ENCODE measurements at places on chromosomes 12 and 14.
A peak's percentile ranks its signal among the peaks of the same experiment; 100 is the strongest.

GRCh38 chr14:99605299-99605961 is 1.4 kb upstream of the CCDC85C start:
- no peak for DNase-seq

DNA sequence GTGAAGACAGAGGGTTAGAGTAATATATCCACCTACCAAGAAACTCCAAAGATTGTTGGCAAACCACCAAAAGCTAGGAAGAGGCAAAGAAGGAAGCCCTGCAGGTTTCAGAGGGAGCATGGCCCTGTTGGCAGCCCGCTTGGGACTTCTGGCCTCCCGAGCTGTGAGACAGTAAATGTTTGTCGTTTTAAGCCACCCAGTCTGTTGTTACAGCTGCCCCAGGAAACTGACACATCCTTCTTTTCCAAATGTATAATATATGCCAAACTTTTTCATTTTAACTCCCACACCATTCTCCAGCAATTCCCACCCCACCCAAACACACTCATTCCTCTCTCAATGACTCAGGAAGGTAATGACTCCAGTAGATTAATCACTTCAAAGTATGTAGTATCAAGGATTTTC is 74.0 kb downstream of the RPS29 start:
- DNase-seq, result no peak

DNA sequence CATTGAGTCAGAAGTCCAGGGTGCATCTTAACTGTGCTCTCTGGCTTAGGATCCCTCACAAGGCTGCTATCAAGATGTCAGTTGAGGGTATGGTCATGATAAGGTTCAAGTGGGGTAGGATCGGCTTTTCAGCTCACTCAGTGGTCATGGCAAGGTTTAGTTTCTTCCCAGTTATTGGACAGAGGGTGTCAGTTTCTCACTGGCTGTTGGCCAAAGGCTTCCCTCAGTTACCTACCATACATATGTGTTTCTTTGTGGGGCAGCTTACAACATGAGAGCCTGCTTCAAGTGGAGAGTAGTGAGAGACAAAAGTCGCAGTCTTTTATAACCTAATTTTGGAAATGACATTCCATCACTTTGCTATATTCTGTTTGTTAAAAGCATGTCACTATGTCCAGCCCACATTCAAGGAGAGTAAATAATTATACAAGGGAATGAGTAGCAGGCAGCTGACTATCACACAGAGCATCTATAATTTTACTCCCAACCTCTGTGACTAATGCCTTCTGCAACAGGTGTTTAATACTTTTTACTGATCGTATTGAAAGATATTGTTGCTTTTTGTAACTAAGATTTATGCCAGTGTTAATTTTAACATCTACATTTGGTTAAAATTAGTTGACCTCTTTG is 572.8 kb upstream of the FBXO33 start:
- no peak for DNase-seq

DNA sequence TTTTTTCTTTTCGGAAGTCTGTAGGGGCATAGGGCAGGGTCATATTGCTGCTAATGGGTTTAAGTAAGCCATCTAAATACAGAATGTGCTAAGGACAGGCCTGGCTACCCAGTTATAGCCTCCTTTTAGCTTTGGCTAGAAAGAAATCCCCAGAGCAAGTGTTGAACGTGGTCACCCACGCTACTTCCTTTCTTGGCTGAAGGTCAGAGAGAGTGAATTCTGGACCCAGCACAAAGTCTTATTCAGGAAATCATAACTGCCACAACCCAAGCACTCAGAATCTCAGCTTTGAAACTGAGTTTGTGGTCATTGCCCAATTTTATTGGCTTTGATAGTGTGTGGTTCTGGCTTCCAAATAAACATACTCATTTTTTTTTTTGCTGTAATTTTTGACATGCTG is 542.1 kb upstream of the ATP2B1 start:
- DNase-seq, result no peak

DNA sequence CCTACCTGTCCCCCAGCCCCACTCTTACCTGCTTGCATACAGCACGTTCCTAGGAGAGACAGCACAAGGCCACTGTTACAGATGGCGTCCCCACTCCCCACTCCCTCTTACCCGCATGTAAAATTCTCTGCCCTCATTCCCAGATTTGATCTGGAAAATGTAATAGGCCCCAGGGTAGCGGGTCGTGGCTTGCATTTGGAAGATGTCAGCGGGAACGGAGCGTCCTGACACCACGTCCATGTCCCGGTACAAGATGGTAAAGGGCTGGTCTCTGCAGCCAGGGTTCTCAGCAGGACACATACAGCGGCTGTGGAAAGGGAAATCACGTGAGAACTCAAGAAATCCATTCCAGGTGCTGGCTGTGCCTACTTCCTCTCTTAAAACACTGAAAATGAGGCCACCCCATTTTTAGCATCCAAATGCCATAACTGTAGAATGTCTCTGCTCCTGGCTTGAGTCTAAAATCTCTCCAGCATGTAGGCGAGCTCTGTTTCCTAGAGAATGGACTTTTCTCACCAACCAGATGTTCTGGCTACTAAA is 10.1 kb upstream of the TC2N start:
- no peak for DNase-seq

- DNase-seq, result no peak
These were observed 885 bp upstream of the PALS1 start for GRCh38 chr14:67240168-67240932.

DNA sequence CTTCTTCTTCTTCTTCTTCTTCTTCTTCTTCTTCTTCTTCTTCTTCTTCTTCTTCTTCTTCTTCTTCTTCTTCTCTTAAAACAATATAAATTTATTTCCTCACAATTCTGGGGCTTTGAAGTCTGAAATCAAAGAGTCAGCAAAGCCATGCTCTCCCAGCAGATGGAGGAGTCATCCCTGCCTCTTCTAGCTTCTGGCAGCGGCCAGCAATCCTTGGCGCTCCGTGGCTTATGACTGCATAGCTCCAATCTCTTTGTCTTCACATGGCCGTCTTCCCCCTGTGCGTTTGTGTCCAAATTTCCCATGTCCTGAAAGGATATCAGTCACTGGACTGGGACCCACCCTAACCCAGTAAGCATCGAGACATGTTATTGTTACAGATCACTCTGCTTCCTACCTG is 22.9 kb downstream of the KCNA1 start:
- no peak for DNase-seq

GRCh38 chr12:127767656-127768055 is 499.3 kb upstream of the TMEM132C start:
- DNase-seq, result no peak

GRCh38 chr12:92051441-92051840 is 94.2 kb downstream of the BTG1 start:
- DNase-seq, result no peak

DNA sequence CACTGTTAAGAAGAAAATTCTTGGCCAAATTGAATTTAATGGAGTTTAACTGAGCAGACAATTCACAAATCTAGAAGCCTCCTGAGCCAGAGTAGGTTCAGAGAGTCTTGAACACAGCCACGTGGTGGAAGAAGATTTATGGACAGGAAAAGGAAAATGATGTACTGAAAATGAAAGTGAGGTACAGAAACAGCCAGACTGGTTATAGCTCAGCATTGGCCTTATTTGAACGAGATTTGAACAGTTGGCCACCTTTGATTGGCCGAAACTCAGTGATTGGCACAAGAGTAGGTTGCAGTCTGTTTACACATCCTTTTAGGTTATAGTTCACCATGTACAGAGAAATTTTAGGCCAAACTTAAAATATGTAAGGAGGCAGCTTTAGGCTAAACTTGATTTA is 9.9 kb downstream of the OAS2 start:
- DNase-seq, result no peak

- DNase-seq, result peak; percentile 77
These were observed 428.8 kb downstream of the ZFP36L1 start for GRCh38 chr14:68363843-68364767.

DNA sequence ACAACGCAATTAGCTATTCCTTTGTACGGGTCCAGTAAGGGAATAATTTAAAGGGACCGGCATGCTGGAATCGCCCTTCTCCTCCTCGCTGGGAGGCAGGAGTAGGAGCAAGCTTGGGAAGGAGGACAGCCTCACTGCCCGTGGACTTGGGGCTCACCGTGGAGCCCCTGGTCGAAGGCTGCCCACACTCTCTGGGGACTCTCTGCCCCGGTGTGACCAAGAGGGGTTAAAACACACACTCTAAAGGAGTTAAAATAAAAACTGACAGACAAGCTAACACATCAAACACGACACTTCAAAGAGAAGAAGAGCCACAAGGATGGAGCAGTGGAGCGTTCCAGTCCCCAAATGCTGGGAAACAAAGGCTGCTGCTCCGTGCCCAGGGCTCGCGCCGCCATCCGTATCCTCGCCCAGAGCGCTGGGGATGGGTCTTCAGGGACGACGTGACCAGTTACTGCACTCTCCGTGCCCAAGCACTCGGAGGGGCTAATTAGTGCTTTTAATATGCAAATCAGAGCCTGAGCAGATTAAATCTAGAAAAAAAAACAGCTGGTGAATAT is 123.3 kb downstream of the PAPOLA start:
- no peak for DNase-seq

GRCh38 chr14:105102893-105103292 is 37.7 kb upstream of the GPR132 start:
- no peak for DNase-seq

DNA sequence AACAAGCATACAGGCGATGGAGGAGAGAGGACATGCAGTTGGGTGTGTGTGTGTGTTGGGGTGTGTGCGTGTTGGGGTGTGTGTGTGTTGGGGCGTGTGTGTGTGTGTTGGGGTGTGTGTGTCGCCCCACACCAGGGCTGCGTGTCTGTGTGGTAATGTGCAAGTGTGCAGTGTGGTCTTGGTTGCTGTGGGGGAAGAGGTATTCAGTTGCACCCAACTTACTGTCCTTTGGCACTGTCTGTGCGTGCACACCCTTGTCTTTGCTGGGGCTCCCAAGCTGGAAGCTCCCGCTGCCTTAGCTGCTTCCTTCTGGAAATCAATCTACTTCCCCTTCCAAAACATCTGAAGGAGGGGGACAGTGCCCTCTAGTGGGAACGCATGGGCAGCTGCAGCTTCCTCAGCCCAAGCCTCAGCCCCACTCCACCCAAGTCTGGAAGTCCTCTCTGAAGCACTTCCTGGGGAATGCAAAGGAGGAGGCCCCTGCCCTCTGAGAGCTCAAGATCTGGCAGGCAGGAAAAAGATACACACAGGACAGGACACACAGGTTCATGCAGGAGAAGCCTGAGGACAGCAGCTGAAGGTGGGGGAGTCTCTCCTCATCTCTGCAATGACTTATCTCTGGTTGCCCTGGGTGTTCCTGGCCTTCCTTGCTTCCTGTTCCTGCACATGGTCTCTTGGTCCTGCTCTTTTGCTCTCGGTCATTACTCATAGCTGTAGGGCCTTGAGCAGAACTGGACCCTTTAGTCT is 13.1 kb downstream of the ASIC1 start:
- DNase-seq, result peak; percentile 81

DNA sequence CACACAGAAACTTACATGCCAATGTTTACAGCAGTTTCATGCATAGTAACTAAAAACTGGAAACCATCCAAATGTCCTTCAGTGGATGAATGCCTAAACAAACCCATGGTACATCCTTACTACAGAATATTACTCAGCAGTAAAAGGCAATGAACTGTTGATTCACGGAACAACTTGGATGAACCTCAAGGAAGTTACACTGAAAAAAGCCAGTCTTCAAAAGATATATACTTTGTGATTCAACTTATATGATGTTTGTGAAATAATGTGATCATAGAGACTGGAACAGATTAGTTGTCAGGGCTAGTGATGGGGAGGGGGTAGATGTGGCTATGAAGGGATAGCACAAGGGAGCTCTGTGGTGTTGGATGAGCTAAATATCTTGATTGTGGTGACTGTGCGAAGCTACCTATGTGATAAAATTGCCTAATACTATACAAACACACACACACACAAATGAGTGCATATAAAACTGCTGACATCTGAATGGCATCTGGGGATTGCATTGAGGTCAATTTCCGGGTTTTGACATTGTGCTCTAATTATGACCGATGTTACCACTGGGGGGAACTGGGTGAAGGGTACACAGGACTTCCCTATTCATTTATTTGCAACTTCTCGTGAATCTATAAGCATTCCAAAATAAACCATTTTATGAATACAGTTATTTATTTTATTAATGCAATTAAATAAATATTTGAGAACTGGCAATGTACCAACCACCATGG is 94.3 kb downstream of the RIN3 start:
- no peak for DNase-seq

DNA sequence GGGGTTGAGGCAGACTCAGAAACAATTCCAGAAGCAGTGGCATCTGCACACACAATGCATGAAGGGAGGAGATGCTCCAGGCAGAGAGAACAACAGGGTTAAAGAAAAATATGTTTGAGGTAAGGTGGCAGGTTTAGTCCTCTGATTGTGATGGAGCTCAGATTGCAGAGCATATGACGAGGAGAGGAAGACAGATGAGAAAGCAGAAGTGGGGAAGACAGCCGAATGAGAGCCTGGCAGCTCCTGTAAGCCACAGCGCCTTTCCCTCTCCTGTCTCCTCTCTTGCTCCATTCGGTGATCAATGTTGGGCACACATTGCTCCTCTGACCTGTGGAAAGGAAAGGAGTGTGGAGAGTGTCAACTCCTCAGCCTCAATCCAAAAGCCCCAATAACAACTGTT is 372.2 kb downstream of the GXYLT1 start:
- DNase-seq, result no peak

DNA sequence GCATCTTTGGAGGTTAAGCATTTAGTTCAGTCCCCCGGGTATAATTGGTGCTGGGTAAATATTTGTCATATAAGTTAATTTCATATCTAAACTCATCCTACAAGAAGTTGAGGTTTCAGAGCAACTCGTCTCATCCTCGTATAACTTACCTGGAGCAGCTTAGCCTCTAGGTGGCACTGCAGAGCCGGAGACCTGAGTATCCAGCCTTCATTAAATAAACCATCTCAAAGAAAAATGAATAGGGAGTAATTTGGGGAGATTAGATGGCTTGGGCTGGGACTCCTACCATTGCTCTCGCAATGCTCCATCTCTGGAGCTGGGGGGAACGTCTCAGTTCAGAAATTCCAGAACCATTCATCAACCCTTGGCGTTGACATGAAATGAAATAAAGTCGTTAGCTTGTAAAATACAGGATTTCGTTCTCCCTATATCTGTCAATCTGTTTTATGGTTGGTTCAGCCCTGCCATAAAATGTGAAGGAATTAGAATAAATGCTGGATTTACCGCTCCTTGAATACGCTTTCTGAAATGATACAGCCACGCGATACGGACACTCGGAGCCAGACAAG is 122.9 kb upstream of the TMEM132D start:
- DNase-seq, result no peak

DNA sequence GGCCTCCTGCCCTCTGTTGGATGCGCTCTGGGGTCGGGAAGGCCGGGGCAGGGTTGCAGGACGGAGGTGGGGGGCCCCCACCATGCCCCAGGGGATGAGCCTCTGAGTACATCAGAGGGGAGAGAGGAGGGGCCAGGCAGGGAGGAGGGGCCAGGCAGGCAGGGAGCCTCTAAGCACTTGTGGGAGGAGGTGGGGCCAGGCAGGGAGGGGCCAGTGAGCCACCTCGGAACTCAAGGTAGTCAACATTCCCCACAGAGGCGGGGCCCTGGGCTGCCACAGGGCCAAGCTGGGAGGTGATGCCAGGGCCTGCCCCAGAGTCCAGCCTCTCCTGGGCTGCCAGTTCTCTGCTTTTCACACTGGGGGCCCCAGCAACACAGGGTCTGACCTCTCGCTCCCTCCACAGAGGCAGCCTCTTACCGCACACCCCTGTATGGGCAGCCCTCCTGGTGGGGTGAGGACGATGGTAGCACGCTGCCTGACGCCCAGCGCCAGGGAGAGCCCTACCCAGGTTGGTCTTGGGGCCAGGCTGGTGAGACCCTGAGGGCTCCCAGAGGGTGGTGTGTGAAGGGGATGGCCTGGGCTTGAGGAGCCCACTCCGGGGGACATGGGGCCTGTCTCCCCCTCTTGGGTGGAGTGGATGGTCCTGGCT is 17.4 kb downstream of the CEP170B start:
- DNase-seq, result no peak
